Stimulated activated CD8-positive, alpha-beta memory T cell treated with anti-CD3 and anti-CD28 coated beads, Interleukin-2, amount 100 ng/mL, for 48 hours (primary cell): ENCODE measurements at places on chromosomes 7 and 10.

DNA sequence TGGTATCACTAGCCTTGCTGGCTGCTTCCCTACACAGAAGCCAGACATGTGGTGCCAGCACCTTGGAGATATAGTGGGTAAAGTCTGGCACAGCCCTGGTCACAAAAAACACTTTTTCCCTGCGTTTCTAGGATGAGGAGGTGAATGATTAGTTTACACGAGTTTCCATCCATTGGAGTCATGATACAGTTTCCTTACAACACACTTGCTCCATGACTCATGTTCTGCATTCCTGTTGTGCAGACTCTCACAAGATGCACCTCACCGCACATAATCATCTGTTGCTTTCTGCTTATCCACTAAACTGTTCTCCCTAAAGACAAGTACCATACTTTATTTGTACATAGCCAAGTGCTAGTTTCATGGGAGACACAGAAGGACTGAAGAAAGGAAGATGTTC is 747.1 kb upstream of the GALNT17 start:
- no peak for DNase-seq

DNA sequence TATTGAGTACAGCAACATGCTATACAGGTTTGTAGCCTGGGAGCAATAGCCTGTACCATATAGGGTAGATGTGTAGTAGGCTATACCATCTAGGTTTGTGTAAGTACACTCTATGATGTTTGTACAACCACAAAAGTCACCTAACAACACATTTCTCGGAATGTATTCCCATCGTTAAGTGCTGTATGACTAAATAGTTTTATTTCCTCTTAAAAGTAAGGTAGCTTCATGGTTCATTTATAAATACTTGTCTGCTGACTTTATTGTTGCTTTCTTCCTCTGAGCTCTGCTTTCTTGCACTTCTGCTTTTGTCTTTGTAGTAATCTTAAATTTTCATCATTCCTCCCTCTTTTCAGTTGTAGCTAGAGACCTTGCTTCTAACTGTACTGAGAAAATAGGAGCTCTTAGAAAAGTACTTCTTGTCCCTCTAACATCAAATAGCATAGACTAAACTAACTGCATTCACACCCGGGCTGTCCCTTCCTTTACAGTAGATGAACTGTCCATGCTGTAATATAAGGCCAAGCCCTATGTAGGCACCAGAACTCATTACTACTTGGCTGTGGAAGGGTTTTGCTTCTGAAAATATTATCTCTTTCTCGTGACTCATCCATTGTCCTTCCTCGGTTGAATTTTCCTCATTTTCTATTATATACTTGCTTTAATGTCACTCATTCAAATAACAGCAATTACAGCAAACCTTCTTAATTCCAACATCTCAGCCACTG is 55.4 kb upstream of the FAM3C start:
- DNase-seq = no peak

DNA sequence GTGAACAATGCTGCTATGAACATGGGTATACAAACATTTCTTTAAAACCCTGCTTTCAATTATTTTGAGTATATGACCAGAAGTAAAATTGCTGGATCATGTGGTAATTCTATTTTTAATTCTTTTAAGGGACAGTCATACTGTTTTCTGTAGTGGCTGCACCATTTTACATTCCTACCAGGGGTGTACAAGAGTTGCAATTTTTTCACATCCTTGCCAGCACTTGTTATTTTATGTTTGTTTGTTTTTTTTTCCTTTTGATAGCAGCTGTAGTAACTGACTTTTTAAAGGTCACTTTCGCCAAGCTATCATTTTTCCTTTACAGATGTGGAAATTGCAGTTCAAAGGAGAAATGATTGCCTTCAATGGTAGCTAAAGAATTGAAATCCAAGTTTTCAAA is 99.5 kb downstream of the GPR85 start:
- DNase-seq = no peak

DNA sequence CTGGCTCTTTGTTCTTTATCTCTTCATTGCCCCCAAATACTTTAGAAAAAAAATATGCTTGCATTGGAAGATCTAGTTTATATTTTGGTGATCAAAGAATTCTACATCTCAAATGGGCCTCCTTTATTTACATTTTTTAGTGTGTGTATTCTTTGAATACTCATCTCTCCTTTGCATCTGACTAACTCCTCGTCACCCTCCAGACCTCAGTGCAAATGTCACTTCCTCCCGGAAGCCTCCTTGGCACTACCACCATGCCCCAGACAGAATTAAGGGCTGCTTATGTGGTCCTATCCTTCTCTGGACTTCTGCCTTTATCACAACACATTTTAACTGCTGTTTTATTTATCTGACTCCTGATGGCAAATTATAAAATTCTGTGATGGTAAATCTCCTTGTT is 52.0 kb upstream of the PPP1R3C start:
- DNase-seq = no peak

- no peak for DNase-seq
Measured at GRCh38 chr7:117993377-117994003, 120.2 kb upstream of the CTTNBP2 start.

GRCh38 chr10:43844221-43844620 is 195.5 kb upstream of the ZNF32 start:
- no peak for DNase-seq

- no peak for DNase-seq
Measured at GRCh38 chr10:102639537-102639936, 4.7 kb upstream of the TRIM8 start.
